ENCODE measurements at places on chromosomes 7 and 10.
A peak's percentile ranks its signal among the peaks of the same experiment; 100 is the strongest.

- DNase-seq: no peak
These were observed 79.3 kb upstream of the PPP2R2D start for GRCh38 chr10:131821378-131822012.

GRCh38 chr10:116536810-116537209, 8.9 kb upstream of the PNLIP start:
- DNase-seq: no peak

GRCh38 chr7:36951257-36951697, 227.0 kb upstream of the AOAH start:
- DNase-seq: no peak

- DNase-seq: no peak
These were observed 34.4 kb upstream of the PBLD start for GRCh38 chr10:68367121-68367520.

DNA sequence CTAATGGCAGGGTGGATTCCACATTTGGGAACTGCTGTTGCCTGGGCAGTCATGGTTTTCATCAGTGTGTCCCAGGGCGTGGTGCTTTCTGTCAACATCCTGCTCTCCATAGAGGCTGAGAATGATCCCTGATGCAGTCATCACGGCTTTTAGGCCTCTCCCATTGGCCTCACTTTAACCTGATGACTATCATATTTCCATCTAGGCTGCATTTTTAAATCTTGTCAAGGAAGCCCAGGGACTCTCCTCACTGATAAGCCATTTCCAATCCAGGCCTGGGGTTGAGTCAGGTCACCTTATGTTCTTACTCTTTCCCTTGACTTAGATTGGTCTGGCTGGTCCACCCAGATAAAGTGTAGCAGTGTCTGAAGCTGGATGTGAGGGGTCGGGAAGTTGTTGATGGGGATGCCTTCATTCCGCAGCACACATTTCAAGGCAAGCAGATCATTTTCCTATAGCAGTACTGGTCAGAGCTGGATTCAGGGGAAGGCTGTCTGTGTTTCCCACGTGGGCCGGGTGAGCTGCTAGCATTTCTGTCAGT, 177.0 kb downstream of the AUTS2 start:
- no peak for DNase-seq

DNA sequence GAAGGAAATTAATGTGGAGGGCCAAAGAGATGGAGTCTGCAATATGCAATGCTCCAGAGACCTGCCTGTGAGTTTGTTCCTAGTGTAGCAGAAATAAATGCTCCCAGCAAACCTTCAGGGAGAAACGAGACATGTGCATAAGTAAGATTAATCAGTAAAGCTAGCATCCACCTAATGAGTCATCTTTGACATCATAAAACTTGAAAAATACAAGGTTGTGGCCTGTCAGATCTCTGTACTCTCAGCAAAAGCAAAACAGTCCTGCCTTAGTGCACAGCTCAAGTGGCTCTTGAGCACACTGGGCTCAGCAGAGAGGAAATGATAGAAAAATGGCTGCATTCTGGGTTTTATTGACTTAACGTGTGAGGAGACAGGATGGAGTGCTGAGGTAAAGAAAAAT, 32.5 kb upstream of the ERCC6 start:
- DNase-seq: peak; percentile 20

DNA sequence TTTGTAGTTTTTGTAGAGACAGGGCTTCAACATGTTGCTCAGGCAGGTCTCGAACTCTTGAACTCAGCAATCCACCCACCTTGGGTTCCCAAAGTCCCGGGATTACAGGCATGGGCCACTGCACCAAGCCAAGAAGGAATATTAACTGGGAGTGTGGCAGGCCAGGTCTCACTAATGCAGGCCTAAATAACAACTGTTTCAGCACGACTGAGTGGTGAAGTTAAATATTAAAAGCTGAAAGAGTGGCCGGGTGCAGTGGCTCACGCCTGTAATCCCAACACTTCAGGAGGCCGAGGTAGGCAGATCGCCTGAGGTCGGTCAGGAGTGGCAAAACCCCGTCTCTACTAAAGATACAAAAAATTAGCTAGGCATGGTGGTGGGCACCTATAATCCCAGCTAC, 21.1 kb downstream of the CHUK start:
- no peak for DNase-seq

- no peak for DNase-seq
These were observed 41.1 kb upstream of the CABCOCO1 start for GRCh38 chr10:61621605-61622051.

DNA sequence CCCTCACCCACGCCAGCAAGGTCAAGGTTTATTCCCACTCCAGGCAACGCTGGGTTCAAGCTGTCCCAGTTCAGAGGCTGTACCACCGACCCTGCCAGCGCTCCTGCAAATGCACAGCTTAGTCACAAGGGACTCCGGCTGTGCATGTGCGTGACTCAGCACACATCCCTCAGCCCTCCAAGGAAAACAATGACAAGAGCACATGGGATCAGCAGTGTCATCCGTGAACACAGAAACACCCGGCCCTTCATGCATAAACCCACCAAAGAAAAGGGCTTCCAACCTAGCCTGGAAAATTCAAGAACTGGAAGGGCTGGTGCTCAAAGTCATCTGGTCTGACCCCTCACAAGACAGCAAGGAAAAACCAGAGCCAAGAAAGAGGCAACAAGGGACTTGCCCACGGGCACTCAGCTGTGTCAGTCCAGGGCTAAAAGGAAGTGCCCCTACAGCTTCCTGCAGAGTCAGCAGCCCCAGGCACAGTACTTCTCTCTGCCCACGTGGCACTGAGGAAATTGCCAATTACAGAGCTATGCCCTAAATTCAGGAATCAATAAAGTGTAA, 106.1 kb downstream of the KCNMA1 start:
- DNase-seq: peak; percentile 92

DNA sequence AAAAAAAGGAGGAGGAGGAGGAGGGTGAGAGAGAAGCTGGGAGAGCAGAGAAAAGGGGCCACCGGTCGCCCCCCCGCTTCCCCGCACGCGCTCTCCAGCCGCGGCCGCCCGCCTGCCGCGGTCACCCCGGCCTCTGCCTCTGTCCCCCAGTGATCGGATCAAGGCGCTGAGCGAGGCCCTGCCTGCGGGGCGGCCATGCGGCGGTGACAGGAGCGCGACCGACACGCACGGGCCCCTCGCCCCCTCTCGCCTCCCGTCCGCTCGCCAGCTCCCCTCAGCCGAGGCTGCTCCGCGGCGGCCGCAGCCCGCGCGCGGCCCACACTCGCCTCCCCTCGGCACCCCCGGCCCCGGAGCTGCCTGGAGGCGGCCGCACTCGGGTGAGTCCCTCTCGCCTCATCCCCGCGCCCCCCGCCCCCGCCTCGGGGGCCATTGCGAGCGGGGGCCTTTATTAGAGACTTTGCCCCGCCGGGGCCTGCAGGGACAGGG, at the start of gene GTF2I:
Gene GTF2I, plus strand, starts transcription at position 27 of the 486 bp plus-strand sequence. CDS start 31,411 bp downstream, outside the sequence.
- DNase-seq: no peak

DNA sequence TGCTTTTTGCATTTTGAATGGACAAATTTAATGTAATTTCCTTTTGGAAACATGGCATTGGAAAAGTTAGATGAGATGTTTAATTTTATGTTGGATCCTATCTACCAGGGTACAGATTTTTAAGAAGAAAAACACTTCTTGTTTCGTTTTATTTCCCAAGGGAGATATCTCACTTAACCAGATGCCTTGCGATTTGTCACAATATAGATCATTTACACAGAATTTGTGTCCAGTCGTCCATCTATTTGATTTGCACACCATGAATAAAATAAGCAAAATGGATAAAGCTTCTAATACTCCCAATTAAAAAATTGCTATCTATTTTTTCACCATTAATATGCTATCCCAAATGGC, 25.7 kb downstream of the HDAC9 start:
- DNase-seq: no peak

- DNase-seq: peak; percentile 99
These were observed 224.3 kb upstream of the IGFBP3 start for GRCh38 chr7:46145412-46145811.

All from IMR-90 (cell line).